ENCODE measurements at places on chromosomes 7 and 10. TPM values are rescaled to one million over a fixed set of nuclear protein-coding genes. Genes with fewer than 3 reads are reported as not detected.

- no peak for DNase-seq
Observed at GRCh38 chr7:21944616-21945453, 864 bp downstream of the CDCA7L start.

- DNase-seq: no peak
Observed at GRCh38 chr10:119461923-119462322, 80.6 kb downstream of the RGS10 start.

- no peak for DNase-seq
Observed at GRCh38 chr7:78062214-78062613, 263.6 kb downstream of the PHTF2 start.

DNA sequence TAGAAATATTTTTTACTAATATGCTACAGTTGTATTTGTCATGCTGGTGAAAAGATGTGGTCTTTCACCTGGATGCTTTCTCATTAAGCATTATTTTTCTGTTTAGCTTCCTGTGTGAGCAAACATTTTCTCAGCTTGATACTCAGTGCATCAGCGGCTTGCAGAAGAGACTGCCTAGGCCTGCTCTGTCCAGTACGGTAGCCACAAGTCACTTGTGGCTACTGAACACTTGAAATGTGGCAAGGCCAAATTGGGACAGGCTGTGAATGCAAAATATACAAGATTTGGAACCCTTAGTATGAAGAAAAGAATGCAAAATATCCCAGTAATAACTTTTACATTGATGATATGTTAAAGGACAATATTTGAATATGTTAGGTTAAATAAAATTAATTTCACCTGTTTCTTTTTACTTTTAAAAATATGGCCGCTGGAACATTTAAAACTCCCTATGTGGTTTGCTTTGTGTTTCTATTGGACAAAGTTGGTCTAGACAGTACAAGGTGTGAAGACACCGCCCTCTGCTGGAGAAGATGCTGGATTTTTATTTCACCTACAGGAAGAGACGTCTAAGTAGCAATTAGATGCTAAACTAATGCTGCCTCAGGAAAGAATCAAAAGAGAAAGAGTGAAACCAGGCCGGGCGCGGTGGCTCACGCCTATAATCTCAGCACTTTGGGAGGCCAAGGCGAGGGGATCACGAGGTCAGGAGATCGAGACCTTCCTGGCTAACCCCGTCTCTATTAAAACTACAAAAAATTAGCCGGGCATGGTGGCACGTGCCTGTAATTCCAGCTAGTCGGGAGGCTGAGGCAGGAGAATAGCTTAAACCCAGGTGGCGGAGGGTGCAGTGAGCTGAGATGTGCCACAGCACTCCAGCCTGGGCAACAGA is 5.3 kb downstream of the SRGN start:
- peak; percentile 59 for DNase-seq

DNA sequence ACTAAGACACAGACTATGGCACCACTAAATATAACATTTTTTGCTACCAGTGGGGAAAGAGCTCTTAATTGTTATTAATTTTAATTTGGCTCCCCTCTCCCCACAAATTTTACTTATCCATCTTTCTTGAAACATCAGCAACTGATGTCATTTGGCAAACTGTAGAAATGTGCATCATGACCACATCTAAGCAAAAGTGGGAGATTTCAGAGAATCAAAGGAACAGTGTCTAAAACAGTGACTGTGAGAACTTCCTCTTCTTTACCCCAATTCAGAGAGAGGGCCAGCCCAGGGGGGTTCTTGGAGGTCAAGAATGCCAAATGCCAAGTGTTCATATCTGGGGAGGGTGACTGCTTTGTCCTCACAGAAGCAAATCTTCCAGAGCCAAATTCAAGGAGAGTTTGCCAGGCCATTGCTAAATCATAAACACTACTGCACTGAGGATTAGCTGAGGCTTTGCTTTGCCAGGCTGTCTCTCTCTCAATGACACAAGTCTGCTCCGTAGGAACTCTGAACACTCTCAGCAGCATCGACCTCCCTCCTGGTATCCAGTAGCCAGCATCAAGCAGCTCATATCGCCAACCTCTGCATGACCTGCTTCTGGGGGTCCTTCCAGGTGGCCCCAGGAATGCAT is 65.6 kb downstream of the ITIH5 start:
- no peak for DNase-seq

GRCh38 chr7:148721390-148721789 is 22.7 kb downstream of the CUL1 start:
- DNase-seq: no peak

Gene GTPBP10
- 10.5 TPM for total RNA-seq

Gene PDK4
- total RNA-seq: 0.29 TPM
